Motor neuron (in vitro differentiated cells): ENCODE measurements at places on chromosomes 4 and X. TPM values are rescaled to one million over a fixed set of nuclear protein-coding genes. Genes with fewer than 3 reads are reported as not detected.

DNA sequence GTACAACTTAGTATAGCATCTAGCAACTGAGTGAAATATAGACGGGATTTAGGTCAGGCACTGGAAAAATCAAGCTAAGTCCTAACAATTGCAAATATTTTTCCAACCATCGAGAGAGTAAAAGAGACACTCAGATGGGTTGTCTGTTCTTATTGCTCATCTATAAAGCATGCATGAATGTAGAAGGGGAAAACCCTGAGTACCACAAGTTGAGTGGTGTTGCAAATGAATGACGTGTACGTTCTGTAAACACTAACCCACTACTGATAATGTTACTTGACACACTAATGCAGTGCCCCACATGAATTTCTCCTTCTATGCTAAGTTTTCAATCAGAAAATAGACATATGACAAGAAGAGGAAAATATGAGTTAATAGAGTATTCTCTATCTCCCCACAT lies 211.2 kb downstream of the COX18 start:
- ATAC-seq, result peak; percentile 81

- ATAC-seq, result no peak
Measured at GRCh38 chrX:112677167-112677566, 2.6 kb downstream of the LHFPL1 start.

DNA sequence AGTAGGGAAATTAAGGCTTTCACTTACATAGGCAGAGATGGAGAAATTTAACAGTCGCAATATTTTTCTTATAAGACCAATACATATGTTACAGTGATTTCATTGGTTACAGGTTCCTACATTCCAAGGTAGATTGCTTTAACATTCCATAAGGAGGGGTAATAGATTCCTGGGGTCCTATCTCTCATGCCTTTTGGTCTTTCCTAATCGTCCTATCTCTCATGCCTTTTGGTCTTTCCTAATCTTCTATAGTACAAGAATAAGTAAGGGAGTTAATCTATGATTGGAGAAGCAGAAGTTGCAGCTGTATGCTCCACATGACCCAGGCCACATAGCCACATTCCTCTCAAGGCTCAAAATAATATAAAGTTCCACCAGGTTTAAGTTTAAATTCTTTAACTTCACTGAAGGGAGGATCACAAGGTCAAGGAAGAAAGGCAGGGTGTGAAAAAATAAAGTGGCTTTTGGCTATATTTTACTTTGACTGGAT lies 285.0 kb upstream of the BOD1L1 start:
- no peak for ATAC-seq

DNA sequence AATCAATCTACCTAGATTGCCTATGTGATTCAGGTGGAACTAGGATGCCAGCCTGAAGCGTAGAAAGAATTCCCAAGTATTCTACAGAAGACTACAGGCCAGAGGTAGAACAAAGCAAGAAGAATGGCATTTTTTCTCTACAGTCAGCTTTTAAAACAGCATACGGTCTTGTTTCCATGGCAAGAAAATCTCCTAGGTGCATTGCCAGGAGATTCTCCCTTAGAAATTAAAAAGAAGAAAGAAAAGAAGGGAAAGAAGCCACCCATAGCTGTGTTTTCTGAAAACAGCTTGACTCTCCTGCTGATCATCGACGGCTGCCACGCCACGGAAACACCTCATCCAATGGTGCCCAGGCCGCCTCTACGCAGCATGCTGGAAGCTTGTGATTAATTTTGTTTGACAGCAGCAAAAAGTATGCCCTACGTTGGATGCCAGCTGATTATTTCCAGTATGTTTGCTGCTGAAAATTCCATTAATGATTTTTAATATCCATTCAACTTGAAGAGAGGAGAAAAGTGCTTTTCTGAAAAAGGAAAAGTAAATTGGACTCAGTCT lies 24.1 kb downstream of the ANK2 start:
- ATAC-seq, result no peak

DNA sequence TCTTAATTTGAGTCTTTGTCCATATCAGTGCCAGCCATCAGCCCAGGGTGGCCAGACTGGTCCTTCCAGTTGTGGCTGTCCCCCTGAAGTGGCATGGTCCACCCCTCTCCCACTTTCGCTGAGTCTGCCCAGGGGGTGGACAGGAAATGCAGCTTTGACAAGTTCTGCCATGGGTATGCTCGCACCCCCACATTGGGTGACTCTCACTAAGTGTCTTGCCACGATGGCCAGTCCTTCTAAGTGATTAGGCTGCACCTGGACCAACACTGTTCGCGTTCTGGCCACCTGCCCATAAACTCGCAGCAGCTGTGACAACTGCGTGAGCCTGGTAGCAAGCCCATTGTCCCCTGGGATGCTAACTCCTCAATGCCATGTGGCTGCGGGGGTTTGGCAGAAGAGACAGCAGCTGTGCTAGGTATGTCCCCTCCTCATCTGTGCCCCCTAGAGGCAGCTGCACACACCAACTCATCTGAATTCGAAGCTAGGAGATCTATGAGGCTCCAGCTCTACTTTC lies 10.0 kb upstream of the LNX1 start:
- no peak for ATAC-seq

BMPR1B gene
- 1.7 and 1.8 TPM in 2 replicates for total RNA-seq
